ENCODE measurements at places on chromosomes 16 and 17. TPM values are rescaled to one million over a fixed set of nuclear protein-coding genes. Genes with fewer than 3 reads are reported as not detected.

Gene MYO15A
- 1.1 TPM for total RNA-seq

DNA sequence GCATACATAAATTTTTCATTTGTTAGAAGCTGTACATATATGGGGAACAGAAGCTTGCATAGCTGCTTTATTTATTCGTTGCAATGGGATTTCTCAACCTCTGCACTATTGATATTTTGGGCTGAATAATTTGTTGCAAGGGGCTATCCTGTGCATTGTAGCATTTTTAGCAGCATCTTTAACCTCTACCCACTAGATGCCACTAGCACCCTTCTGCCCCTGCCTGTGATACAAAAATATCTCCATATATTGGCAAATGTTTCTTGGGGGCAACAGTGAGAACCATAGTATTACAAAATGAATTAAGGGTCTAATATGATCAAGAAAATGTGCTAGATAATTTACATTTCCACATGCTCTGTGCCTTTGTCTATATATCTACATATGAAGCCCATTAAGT is 1401.0 kb downstream of the CDH11 start:
- DNase-seq: no peak
- no peaks in the 10 kb centered on the region for H3K27me3 ChIP-seq

GRCh38 chr16:56953006-56953405 is 8.7 kb upstream of the CETP start:
- no peak for DNase-seq
- no peak overlapping the region for H3K4me3 ChIP-seq
- H3K27me3 ChIP-seq: no peaks in the 10 kb centered on the region
- H3K27ac ChIP-seq: no peak overlapping the region
- H3K36me3 ChIP-seq: peaks cover 2% of the 10 kb centered on the region

DNA sequence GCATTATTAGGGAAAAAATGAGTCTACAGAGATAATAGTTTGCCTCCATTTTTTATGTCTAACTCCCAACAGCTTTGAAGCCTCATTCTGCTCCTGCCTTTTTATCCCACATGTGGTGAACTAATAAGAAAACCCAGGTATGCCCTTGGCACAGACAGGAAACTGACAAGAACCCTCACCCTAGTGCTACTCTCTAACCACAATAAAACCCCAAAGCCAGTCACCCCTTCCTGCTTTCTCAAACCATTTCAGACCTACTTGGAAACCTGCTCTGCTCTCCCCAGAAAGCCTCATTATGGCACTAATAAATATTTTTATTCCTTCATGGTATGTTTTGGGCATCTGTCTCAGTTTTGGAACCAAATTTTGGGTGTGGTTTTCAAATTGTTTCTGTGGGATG is 3.9 kb upstream of the MARVELD3 start:
- H3K27ac ChIP-seq: no peak overlapping the region
- H3K27me3 ChIP-seq: peaks cover 18% of the 10 kb centered on the region
- no peak for DNase-seq
- no peaks in the 10 kb centered on the region for H3K36me3 ChIP-seq
- H3K4me3 ChIP-seq: no peak overlapping the region

Gene SHISA9
- total RNA-seq: 0.02 TPM

Gene SECTM1
- total RNA-seq: 10.9 TPM

- H3K36me3 ChIP-seq: no peaks in the 10 kb centered on the region
- no peak overlapping the region for H3K27ac ChIP-seq
- H3K4me1 ChIP-seq: peaks cover 12% of the 10 kb centered on the region
- no peak for DNase-seq
- H3K27me3 ChIP-seq: peaks cover 6% of the 10 kb centered on the region
- no peak overlapping the region for H3K4me3 ChIP-seq
Observed at GRCh38 chr17:1182811-1183170, 3.0 kb upstream of the ABR start.

DNA sequence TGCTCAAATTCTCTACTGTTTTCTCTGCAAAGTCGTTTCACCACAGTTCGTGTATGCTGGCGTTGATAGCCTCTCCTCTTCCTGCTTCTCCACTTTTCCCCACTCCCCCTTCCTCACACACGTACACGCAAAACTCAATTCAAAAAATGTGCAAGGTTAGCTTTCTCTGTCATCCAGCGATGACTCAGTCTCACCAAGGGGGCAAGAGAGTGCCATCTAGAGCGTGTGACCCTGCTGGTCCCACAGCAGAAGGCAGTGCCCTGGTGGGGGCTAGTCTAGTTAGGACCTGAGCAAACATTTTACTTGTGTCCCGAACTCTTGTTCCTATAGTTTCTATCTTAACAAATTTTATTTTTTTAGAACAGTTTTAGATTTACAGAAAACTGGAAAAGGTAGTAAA is 121.2 kb upstream of the CHMP6 start:
- DNase-seq: peak; percentile 70
- H3K36me3 ChIP-seq: peaks cover 27% of the 10 kb centered on the region
- H3K27ac ChIP-seq: peak overlapping the region; percentile 75
- H3K4me1 ChIP-seq: peaks cover 88% of the 10 kb centered on the region

Gene CCDC200
- not detected for total RNA-seq

DNA sequence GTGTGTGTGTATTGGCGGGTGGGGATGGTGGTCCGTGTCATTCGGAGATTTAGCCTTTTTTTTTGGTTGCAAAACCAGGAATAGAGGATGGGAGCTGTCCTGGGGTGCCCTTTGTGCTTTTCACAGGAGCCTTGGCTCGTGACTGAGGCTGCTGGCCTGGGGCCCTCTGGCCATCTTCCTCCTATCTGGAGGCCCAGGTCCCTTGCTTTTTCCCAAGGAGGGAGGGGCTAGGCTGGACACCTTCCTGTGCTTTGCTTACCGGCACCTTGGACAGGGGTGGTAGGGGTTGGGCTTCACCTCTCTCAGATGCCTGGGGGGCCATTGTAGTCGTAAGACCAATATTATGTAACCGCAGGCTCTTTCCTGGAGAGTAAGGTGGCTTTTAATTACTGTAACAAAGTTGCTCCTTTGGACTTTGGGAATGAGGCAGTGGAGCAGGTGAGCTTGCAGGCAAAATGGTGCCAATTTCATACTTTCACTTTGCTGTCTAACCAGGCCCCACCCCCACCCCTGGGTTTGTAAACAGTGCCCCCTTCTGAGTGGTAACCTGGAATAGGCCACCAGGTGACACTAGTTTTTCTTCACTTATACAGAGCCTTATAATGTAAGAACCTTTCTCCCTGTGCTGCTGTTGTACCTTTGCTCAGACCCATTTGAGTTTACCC is 1.2 kb downstream of the DYNLL2 start:
- H3K4me3 ChIP-seq: peak overlapping the region; percentile 83
- H3K4me1 ChIP-seq: peaks cover 46% of the 10 kb centered on the region
- peak overlapping the region; percentile 79 for H3K27ac ChIP-seq

Gene ZNF469
- 0.50 TPM for total RNA-seq

- no peak for DNase-seq
- H3K4me3 ChIP-seq: no peak overlapping the region
- no peaks in the 10 kb centered on the region for H3K4me1 ChIP-seq
- no peak overlapping the region for H3K27ac ChIP-seq
- no peaks in the 10 kb centered on the region for H3K36me3 ChIP-seq
Observed at GRCh38 chr16:8047736-8048135, 542.6 kb downstream of the TMEM114 start.

GRCh38 chr16:24358117-24358516 is 102.0 kb downstream of the CACNG3 start:
- H3K27ac ChIP-seq: no peak overlapping the region
- no peak for DNase-seq
- no peaks in the 10 kb centered on the region for H3K4me1 ChIP-seq
- peaks cover 13% of the 10 kb centered on the region for H3K27me3 ChIP-seq

DNA sequence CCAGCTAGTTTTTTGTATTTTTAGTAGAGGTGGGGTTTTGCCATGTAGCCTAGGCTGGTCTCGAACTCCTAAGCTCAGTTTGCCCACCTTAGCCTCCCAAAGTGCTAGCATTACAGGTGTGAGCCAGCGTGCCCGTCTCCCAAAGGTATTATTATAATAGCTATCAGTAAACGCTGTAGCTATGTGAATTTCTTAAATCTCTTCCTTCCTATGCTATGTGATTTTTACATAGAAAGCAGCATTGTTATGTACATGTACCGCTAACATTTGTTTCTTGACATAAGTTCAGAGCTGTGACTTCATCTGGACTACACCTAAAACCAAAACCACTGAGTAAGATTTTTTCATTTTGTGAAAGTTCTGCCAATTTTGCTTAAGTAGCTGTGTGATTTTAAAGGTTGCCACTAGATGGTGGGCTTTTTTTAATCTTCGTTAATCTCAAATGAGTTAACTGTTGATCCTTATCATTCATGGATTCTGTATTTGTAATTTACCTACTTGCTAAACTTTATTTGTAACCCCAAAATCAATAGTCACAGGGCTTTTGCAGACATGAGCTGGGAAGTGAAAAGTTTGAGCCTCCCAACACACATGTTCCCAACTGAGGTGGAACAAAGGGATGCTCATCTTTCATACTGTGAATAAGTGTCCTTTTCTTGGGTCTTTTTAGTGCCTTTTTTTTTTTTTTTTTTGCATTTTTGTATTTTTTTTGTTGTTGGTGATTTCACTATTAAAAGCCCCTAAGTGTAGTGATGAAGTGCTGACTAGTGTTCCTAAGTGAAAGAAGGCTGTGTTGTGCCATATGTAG is 21.9 kb downstream of the PRKAR1A start:
- H3K4me3 ChIP-seq: no peak overlapping the region
- peaks cover 9% of the 10 kb centered on the region for H3K4me1 ChIP-seq
- no peaks in the 10 kb centered on the region for H3K27me3 ChIP-seq
- peaks cover 44% of the 10 kb centered on the region for H3K36me3 ChIP-seq
- no peak for DNase-seq
- peak overlapping the region; percentile 20 for H3K27ac ChIP-seq

Gene C16orf86
- total RNA-seq: 2.4 TPM

DNA sequence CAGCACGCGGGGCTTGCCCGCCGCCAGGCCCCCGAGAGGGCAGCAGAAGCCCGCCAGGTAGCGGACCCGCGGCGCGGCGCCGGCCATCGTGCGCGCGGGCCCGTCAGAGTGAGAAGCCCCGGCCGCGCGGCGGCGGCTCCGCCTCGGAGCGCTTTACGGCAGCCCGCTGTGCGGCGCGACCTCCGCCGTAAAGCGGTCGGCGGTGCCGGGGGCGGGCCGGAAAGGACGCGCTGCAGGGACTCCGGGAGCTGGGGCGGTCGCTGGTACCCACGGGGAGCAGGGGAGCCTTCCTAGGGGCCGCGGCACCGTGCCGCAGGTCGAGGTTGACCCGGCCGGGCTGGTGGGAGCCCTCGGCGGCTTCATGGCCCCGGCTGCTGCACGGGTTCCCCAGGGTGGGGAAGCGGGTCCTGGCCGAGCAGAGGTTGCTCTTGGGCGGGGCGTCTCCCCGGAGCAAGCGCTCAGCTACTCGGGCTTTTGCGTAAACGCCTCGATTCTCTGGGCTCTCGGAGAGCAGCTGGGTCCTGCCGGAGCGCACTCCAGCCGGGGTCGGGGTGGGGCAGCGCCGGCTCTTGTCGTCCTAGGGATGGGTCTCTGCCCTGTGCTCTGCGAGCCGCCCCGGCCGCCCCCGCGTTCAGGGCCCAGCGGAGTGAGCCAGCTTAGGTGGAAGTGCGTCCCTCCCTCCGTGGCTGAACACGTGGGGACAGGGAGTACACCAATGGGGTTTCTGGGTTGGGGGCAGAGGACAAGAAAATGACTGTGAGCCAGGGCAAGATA is at the start of gene FAAP100:
FAAP100 (minus strand) TSS at position 110 of the 774 bp plus-strand sequence; CDS start at position 87, 23 bp downstream.
- H3K36me3 ChIP-seq: peaks cover 16% of the 10 kb centered on the region
- no peaks in the 10 kb centered on the region for H3K27me3 ChIP-seq
- peak within 1 kb of the TSS; percentile 86 for H3K27ac ChIP-seq
- H3K4me1 ChIP-seq: peaks cover 38% of the 10 kb centered on the region

Gene TCAP
- total RNA-seq: 0.82 TPM

GRCh38 chr16:11880007-11880406 is 28.7 kb upstream of the RSL1D1 start:
- no peak overlapping the region for H3K4me3 ChIP-seq
- H3K36me3 ChIP-seq: peaks cover 47% of the 10 kb centered on the region
- H3K27ac ChIP-seq: peak overlapping the region; percentile 56

GRCh38 chr17:10421900-10422542 is at the start of gene MYH8:
TSS of gene MYH8 (minus strand) at chr17:10421950. CDS start at chr17:10420227, 1,723 bp downstream.
- no peaks in the 10 kb centered on the region for H3K36me3 ChIP-seq
- H3K4me1 ChIP-seq: no peaks in the 10 kb centered on the region
- no peak within 1 kb of the TSS for H3K27ac ChIP-seq
- H3K4me3 ChIP-seq: no peak within 1 kb of the TSS
- peaks cover 2% of the 10 kb centered on the region for H3K27me3 ChIP-seq

GRCh38 chr16:70703835-70704381 is 18.1 kb upstream of the MTSS2 start:
- no peaks in the 10 kb centered on the region for H3K36me3 ChIP-seq
- no peak overlapping the region for H3K4me3 ChIP-seq
- no peaks in the 10 kb centered on the region for H3K27me3 ChIP-seq
- no peak overlapping the region for H3K27ac ChIP-seq
- peaks cover 3% of the 10 kb centered on the region for H3K4me1 ChIP-seq

DNA sequence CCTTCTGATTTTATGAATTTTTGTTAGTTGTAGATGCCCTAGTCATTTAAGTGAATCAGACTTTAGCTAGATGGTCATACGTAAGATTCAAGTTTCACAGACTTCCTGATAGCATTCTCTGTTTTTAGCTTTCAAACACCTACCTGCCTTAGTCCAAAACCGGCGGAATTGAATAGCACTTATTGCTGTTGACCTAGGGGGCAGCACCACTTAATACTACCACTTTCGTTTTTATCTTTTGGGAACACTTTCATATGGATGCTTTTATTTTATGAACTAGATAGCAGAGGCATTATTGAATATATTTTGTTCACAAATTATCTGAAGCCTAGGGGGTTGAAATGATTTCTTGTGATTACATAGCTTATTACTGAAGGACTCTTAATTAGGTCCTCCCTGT is 31.5 kb downstream of the TADA2A start:
- no peak for DNase-seq
- H3K27ac ChIP-seq: no peak overlapping the region
- no peaks in the 10 kb centered on the region for H3K4me1 ChIP-seq

DNA sequence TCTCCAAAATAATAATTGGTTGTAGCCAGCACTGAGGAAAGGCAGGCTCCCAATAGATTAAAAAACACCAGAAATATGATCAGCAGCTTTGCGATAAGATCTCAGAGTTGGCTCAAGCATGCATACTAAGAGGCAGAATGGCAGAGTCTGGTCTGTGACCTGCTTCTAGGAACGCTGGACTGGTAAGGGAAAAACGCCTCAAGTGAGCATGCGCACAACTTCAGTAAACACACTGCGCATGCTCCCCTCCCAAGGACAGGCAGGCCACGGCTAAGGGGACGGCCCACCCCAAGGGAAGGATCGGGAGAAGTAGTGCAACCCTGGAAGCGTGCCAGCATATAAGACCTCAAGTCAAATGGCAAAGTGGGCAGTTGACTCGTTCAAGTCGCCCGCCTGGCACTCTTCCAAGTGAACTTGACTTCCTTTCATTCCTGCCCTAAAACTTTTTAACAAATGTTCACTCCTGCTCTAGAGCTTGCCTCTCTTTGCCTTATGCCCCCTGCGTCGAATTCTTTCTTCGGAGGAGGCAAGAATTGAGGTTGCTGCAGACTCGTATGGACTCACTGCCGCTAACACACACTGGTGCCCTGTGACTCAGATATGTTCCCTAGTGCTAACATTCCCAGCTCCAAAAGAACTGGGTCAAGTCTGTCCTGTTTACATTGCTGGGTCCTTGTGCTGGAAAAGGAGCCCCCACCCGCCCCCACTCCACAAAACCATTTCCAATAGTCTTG is 22.4 kb upstream of the PRM1 start:
- H3K4me3 ChIP-seq: no peak overlapping the region
- H3K36me3 ChIP-seq: no peaks in the 10 kb centered on the region
- DNase-seq: no peak
- H3K27me3 ChIP-seq: no peaks in the 10 kb centered on the region
- H3K4me1 ChIP-seq: peaks cover 6% of the 10 kb centered on the region
- no peak overlapping the region for H3K27ac ChIP-seq

- DNase-seq: no peak
- no peak overlapping the region for H3K27ac ChIP-seq
- H3K4me3 ChIP-seq: no peak overlapping the region
- no peaks in the 10 kb centered on the region for H3K4me1 ChIP-seq
- peaks cover 8% of the 10 kb centered on the region for H3K27me3 ChIP-seq
Observed at GRCh38 chr16:17925761-17926160, 410.8 kb downstream of the NPIPA8 start.

Measured in activated CD4-positive, alpha-beta T cell treated with anti-CD3 and anti-CD28 coated beads for 36 hours (primary cell).